ENCODE measurements at places on chromosomes 7 and 10.
A peak's percentile ranks its signal among the peaks of the same experiment; 100 is the strongest.

- DNase-seq: no peak
These were observed 116.4 kb upstream of the RPA3 start for GRCh38 chr7:7834761-7835160.

DNA sequence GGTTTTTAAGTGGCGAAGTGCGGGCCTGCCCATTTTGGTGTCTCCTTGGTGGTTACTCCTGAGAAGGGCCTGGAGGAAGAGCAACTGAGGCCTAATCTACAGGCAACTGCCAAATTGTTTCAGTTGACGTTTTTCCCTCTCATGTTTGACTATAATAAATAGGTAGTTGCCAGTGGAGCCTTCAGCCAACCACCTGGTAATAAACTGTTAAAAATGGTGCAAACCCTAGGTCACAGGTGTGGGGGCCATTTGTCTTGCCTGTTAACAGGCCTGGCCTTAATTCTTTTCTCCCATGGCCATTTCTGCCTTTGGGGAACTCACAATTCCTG is 3.7 kb downstream of the IKZF1 start:
- DNase-seq: no peak

DNA sequence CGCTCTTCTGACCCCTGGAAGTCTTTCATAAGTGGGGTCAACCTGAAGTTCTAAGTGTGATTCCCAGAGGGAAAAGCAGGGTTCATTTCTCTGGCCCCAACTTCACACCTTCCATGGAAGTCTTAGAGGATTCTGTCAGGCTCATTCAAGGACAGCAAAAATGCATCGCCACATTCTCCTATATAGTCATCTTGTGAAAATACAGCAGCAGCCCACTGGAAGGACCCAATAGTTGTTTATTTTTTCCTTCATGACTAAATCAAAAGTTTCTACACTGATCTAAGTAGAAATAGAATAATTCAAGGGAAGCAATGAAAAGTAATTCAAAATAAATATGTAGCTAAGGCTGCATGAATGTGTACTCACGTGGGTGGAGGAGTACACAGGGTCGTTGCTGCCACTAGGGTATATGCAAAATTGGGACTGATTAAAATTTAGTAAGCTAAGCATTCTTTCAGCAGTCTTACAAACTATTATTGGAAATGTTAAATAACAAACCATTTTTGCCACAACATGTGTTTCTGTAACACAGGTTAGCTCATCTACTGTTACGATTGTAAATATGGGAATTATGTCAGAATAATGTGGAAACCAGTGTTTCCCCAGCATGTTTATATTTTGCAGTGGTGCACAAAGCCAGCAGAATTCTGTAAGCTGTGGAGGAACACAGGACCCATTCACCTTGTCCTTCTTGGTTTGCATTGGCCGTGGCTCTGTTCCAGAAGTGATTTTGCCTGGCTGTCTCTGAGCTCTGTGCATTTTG is 33.5 kb downstream of the EEPD1 start:
- no peak for DNase-seq

DNA sequence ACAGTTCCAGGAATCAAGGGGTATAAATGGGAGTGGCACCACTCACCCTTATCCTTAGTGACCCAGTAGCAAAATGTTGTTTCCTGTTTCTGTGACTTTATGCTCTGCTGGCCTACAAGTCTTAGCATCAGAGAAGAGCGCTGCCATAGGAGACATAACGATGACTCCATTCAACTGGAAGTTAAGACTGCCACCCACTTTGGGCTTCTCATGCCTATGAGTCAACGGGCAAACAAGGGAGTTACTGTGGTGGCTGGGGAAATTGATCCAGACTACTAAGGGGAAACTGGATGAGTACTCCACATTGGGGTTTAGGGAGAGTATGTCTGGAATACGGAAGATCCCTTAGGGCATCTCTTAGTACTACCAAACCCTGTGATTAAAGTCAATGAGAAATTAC is 40.6 kb upstream of the PIK3CG start:
- no peak for DNase-seq

- DNase-seq: no peak
These were observed 16.1 kb upstream of the PCLO start for GRCh38 chr7:83178796-83179195.

GRCh38 chr10:11214407-11214806 is 196.7 kb downstream of the CELF2 start:
- no peak for DNase-seq

GRCh38 chr10:45373003-45373575 is 927 bp upstream of the ALOX5 start:
- no peak for DNase-seq

DNA sequence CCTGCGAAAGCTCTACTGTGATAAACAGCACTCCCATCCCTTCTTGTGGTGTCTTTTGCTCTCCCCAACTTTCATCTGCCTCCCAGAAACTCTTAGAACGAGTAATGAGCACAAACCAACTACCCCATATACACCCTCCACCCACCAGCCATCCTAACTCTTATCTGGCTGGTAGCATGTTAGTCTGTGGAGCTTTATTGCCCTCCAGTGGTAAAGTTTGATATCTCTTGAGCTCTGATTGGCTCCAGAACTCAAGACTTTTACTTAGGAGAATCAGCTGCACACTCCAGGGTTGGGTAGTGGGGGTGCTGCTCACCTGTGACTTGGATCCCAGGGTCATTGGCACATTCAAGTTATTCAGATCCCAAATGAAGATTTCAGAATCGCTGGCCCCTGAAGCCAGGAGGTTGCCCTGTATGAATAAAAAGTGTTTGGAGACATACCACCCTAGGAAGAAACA is 10.9 kb downstream of the SEC31B start:
- no peak for DNase-seq

DNA sequence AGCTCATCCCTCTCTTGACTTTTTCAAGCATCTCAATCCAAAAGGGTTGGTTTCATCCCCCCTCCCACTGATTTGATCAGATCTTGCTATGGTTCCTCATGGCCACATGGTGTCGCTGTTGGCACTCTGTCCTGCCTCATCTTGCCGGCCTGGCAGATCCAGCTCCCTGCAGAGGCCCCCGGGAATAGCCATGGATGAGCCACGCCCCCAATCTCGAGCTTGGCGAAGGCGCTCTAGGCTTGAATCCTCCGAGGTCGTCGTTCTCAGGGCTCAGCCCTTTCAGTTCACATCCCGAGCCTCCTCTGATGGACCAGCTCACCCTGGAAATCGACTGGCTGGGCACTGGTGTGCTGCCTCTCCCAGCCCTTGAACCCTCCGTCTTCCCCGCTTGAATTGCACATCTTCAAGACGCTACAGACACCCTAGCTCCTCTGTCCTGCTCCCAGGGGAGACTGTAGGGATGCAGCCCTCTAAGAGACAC is 628.7 kb downstream of the TYW1 start:
- no peak for DNase-seq

- no peak for DNase-seq
These were observed 4.9 kb downstream of the SMARCD3 start for GRCh38 chr7:151243408-151244195.

GRCh38 chr7:84981055-84981976 is 205.5 kb downstream of the SEMA3D start:
- no peak for DNase-seq

GRCh38 chr7:29900745-29901144 is 88.9 kb downstream of the SCRN1 start:
- no peak for DNase-seq

GRCh38 chr10:88651101-88651551 is 13.1 kb upstream of the LIPF start:
- DNase-seq: peak; percentile 91

- DNase-seq: peak; percentile 22
These were observed 130.1 kb downstream of the NEBL start for GRCh38 chr10:20767028-20767427.

DNA sequence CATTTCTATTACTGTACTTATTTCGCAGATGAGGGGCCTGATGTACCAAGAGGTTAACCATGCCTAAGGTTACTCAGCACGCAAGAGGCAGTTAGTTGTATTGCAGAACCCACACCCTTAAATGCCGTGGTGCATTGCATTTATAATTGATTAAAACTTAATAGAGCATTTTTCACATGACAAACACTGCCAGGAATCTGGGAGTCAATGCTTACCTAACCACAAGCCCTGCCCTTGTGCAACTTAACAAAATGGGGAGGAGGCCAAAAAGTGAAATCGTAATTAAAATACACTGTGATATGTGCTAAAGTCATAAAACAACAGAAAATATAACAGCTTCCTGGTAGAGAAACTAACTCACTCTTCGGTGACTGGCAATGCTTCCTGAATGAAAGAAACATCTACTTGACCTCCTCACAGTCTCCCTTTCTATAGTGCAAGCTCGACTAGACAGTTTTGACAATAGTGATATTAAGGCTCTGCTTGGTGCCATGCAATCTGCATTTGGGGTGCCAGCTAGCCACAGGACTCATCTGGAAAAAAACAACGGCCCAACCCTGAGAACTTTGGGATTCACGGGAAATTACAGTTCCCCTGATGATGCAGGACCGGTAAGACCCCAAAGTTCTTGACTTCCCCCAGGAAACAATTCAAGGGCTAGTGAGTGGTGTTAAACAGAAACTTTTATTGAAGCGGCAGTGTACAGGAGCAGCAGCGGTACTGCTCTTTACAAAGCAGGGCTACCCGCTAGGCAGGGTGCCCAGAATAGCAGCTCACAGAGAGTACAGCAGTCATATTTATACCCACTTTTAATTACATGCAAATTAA is 612.4 kb downstream of the TNS3 start:
- peak; percentile 41 for DNase-seq

- no peak for DNase-seq
These were observed 258.8 kb downstream of the CELF2 start for GRCh38 chr10:11276449-11276990.

DNA sequence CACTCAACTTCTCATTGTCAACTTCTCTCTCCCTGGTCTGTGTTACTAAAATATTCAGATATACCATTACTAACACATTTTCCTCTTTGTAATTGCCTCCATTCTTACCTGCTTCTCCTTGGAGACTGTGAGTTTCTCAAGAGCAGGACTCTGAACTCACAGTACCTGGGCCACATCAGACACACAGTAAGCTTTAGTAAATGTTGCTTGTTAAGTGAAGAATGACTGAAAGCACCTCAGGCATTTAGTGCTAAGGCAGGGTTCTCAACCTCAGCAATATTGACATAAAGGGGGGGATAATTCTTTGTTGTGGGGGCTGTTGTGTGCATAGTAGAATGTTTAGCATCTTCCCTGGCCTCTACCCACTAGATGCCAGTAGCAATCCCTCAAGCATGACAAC is 72.0 kb upstream of the RAB11FIP2 start:
- no peak for DNase-seq

DNA sequence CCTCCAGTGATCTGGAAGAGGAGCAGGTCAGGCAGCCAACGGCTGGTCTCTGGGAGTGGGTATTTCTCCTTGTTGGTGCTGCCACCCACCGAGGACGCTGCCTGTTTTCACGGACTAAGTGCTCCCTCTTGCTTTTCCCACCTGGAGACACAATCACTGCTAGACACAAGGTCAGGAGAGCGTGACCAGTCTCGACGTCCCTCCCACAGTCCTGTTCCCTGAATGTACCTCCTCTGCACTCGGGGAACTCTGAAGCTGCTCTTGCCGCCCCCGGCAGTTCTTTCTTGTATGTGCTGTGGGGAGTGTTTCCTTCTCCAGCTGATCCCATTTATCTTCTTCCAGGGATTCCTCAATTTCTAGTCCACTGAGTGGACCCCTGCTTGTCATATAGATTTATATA is 89.4 kb downstream of the CYTH3 start:
- DNase-seq: no peak

DNA sequence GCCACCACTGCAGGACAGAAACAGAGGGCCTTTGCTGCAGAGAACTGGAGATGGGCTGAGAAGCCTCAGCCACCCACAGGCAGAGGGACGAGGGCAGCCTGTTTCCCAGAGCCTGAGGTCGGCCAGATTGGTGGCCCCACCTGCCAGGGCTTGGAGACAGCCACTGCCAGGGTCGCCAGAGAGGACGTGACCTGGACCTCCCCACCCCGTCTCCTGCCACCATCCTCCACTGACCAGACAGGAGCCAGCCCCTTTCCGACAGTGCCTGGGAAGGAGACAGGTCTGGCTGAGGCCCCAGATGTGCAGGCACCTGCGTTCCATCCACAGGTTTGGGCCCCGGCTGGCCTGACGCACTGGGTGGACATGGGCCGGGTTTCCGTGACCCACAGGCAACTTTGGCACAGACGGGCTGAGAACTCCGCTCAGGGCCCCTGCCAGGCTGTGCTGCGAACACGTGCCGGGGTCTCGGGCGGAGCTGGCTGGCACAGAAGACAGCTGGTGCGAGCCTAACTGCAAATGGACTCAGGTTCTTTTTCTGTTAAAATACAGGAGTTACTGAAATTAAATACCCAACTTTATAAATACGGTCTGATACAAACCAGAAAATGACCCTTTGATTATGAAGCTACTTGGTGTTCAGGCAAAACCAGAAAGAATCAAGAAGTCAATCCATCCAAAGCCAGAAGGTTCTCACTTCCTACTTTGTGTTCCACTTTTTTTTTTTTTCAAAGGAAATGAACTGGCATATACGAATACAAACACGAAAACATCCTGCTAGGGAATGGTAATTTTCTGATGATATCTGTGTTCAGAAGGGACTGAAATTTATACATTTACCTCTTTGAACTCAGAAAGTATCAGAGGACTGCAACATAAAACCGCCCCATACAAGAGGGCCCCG is 6.9 kb downstream of the COX19 start:
- no peak for DNase-seq

DNA sequence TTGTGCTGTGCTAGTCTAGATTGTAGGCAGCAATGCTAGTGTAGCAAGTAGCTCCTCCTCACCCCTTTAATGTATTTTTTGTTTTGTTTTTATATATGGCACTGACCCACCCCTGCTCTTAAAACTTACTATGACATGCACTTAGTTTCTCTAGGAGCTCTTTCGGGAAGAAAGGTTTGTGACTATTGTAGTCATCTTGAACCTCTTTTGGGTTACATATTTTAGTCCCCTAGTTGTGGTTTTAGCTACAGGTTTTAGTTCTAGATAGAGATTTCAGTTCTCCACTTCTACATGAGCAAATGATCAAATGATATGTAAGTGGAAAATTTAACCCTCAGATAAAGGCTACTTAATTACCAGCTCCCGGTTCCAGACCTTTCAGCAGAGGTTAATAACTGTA is 14.9 kb downstream of the MINPP1 start:
- no peak for DNase-seq

DNA sequence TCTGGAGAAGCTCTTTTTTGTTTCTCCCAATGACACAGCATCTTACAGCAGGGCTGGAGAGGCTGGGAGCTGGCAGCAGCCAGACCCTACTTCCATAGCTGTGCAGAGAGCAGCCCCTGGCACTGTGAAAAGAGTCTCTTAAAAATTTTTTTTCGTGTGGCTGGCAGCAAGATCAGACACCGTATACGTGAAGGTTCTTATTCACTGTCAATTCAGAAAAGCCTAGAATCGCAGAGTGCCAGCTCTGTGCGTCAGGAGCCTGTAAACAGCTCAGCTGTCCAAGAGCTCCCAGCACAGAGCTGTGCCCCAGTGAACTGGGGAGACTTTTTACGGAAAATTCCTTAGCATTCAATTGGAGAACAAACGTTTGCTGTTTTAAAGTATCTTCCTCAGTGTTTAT is 6.5 kb downstream of the BAG3 start:
- no peak for DNase-seq

DNA sequence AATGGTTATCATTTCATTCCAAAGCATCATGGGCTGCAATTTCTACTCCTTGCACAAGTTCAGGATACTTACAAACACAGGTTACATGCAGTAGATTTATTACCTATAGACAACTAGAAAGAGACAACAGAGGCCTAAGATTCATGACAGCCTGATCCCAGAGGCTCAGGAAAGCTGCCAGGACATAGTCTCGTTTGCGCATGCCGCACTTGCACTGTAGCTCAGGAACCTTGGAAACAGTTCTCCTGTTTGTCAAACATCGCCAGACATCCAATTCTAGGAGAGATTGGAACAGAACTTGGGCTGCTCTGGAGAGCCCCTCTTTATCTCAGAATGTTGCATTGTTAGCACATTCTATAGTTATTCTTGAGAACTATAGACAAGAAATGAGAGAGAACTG is 216.2 kb upstream of the CDC14C start:
- no peak for DNase-seq

All from HS-5 (cell line).